ENCODE measurements at places on chromosomes 16 and 17.

- no peak for DNase-seq
These were observed 216.3 kb downstream of the SPECC1 start for GRCh38 chr17:20225162-20226115.

DNA sequence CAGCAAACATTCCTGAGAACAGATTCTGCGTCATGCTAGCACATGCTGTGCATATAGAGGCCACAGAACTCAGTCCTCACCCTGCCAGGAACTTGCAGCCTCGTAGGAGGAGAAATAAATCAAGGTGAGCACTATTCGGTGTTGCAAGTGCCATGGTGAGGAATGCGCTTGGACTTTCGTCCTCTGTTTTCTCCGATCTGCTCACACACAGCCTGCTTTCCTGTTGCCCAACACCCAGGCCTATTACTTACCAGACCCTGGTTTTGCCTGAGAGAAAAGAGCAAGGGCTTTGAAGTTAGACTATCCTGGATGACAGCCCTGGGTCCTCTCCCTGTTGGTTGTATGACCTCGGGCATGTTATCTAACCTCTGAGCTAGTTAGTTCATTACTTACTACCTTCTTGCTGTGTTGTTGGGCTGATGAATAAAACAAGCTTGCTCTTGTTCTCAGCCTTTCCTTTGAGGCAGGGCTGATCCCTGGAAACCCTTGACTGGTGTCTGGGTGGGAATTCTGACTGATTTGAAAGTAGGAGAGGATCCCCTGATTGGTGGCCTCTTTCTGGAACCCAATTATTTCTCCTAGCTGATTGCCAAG, 2.9 kb downstream of the ACSF2 start:
- no peak for DNase-seq

DNA sequence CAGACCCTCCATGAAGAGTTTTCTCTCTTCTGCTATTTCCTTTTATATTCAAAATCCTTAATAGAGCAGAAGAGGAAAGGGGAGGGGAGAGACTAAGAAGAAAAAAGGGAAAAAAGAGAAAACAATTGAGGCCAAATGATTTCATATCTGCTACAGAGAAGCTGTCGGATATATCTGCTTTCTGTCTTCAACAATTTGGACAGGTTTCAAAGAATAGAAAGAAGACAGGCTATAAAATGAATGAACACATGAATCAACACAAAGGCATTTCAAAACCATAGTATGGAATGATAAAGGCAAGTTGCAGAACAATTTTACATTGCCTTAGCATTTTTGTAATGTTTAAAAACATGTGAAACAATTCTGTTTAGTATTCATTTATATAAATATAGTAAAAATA, 4.7 kb upstream of the CMTR2 start:
- DNase-seq, result no peak

DNA sequence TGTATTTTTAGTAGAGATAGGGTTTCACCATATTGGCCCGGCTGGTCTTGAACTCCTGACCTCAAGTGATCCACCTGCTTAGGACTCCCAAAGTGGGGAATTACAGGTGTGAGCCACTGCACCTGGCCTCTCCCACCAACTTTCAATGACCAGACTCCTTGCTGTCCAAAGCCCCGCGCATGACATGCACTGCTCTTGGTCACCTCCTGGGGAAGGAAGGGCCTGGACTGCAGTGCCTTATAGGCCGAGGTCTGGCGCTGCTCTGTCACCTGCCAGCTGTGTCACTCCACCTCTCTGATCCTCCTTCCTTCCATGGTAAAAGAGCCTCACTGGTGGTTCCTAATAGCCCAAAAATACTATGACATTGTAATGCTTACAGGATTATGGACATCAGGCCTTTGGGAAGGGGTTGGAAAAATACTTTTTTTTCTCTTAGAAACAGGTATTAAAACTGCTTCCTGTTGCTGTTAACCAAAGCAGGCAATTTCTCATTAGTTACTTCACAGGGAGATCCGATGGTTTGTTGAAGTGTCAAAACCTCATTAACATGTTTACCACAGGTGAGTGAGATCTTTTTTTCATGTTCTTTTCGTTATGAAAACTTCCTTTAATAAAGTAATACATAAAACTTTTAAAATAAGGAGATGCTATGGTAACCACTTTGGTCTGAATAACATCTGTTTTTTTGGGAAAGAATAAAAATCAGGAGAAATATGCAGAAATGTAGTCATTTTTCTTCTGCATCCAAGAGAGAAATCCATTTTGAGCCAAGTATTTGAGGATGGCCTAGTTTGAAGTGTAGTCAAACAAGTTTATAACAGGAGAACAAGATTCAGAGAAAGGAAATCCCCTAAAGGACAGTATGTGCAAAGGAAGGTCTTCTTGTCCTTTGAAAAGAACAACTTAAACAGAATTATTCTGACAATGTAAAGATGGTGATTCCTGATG, 35.5 kb downstream of the GRB7 start:
- DNase-seq, result no peak

DNA sequence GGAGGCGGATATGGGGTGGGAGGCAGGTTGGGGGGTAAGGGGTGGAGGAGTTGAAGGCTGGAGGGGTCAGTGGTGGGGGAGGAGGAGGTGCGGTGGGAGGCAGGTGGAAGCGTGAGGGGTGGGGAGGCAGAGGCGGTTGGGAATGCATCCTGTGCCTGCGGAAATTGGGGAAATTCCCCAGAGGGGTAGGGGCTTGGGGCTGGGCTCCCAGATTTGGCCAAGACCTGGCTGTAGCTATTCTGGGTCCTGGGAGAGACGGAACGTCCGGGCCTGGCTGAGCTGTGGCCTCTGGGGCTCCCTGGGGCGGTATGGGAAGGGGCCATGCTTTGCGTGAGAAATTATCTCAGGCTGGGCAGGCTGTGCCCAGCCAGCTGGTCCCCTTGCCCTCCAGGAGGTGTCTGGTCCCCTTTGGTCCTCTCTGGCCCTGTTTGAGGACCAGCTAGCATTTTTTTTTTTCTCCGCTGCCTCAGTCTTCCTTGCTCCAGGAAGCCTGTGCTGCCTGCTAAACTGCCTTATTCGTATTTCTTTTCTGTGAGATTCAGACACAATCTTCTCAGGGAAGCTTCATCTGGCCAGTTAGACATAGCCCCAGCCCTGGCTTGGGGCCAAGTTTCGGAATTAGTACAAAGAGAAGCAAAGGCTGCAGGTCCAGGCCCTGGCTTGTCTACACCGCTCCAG, 7.3 kb upstream of the TRPV2 start:
- no peak for DNase-seq

DNA sequence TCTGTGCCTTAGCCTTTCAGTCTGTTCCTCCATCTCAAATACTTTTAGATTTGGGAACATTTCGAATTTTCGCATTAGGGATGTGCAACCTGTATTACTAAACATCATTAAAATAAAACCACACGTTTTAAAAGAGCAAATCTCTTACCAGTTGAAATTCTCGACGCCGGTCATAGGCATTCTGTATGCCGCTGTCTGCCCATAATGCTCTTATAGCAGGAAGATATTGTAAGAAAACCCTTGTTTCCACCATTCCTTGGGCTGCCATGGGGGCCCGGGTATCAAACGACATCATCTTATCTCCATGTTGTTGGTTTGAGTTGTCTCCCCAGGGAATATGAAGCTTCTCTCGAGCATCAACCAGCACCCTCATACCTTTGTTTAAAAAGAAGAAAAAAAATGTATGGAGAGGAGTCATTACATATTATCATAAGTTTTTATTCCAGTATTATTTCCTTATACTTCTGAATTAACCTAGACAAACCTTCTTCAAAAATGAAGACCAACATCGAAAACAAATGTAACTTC, 3.1 kb downstream of the GNA13 start:
- DNase-seq, result no peak

- no peak for DNase-seq
These were observed 151.6 kb downstream of the FTO start for GRCh38 chr16:53855511-53855910.

DNA sequence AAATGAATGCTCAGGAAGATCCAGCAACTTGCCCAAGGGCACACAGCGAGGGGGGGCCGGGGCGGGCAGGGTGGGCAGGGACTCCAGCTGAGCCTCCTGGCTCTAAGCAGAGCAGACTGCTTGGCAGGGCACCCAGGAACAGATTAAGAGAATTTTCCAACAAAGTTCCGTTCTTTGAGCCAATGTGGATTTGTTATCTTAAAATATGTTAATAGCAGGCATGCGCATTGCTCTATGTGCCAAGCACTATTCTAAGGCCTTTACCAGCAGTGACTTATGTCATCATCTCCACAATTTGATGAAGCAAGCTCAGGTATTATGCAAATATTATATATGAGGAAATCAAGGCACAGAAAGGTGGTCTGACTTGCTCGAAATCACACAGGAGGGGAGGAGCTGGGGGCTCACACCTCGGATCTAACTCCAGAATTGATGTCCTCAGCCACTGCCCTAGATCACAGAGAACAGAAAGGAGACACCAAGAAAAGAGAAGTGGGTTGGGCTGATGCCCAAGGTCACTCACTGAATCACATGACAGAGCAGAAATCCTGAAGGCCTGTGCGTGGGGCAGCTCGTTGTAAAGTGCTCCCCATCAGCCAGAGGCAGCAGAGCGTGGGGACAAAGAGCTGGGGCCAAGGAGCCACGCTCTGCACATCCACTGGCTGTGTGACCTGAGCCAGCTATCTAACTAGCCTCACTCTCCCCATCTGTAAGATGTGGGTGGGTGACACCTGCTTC, 23.2 kb upstream of the MEAK7 start:
- no peak for DNase-seq

- no peak for DNase-seq
These were observed 289.2 kb upstream of the FOXF1 start for GRCh38 chr16:86221085-86221484.

All from left forelimb (tissue), 1 donor.